Calu3 (cell line): ENCODE measurements at places on chromosomes 2 and 18.

DNA sequence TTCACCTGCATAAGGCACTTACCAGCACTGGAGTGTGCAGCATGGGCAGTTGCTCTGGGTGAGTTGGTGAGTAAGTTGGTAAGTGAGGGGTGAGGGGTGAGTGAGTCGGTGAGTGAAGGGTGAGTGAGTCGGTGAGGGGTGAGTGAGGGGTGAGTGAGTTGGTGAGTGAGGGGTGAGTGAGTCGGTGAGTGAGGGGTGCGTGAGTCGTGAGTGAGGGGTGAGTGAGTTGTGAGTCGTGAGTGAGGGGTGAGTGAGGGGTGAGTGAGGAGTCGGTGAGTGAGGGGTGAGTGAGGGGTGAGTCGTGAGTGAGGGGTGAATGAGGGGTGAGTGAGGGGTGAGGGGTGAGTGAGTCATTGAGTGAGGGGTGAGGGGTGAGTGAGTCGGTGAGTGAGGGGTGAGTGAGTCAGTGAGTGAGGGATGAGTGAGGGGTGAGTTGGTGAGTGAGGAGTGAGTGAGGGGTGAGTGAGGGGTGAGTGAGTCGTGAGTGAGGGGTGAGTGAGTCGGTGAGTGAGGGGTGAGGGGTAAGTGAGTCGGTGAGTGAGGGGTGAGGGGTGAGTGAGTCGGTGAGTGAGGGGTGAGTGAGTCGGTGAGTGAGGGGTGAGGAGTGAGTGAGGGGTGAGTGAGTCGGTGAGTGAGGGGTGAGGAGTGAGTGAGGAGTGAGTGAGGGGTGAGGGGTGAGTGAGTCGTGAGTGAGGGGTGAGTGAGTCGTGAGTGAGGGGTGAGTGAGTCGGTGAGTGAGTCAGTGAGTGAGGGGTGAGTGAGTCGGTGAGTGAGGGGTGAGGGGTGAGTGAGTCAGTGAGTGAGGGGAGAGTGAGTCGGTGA, 17.1 kb downstream of the THAP4 start:
- DNase-seq: no peak

DNA sequence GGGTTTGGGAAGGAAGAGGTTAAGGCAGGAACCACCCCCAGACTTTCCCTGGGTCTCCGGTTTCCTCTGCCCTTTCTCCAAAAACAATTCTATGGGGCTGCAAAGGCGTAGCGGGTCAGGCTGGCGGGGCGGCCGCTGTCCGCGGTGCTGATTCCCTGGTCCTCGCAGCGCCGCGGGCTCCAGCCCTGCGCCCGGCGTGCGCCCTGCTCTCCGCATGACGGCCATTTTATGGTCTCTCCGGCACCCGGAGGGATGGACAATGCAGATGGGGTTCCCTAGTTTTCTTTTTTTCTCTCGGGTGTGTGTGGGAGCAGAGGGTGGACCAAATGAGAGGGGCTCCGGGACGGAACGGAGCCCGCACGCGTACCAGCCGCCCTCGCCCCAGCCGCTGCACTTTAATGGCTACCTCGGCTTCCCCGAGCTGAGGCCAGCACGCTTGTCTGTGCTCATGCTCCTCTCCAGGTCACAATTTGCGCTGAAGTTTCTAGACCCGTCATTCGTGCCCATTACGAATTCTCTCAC, 1.6 kb downstream of the ST8SIA3 start:
- no peak for DNase-seq

GRCh38 chr18:68507781-68508180, 207.1 kb downstream of the TMX3 start:
- DNase-seq: no peak

DNA sequence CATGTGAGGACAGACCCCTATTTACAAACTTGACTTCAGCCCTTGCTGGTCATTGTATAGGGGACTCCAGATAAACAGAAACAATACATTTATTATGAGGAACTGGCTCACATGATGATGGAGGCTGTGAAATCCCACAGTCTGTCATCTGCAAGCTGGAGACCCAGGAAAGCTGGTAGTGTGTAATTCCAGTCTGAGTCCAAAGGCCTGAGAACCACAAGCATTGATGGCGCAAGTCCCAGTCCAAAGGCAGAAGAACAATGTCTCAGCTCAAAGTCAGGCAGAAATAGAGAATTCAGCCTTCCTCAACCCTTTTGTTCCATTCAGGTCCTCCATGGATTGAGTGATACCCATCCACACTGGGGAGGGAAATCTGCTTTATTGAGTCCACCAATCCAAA, 28.1 kb upstream of the SPP2 start:
- no peak for DNase-seq

DNA sequence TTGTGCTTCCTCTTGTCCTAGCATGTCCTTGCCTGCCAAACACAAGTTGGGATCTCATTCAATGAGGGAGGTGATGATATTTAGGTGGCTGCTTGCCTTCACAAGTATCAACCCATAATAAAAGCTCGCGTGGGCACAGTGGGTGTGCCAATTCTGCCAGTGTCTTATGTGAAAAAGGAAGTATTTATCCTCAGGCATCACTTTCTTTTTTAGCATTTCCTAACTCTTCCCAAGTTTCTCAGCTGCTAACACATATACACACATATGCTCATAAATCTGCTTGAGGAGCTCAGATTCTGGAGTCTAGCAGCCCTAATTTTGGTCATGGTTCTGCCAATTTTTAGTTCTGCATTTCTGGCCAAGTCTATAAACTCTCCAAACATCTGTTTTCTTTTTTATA, 319.5 kb upstream of the HNMT start:
- DNase-seq: no peak
